Activated CD4-positive, alpha-beta T cell treated with anti-CD3 and anti-CD28 coated beads, Interleukin-10, Interleukin-2, amounts not matched to agents 100 ng/mL and 50 ng/mL, durations not matched to agents 16 hours and 8 hours (primary cell): ENCODE measurements at places on chromosomes 12 and 14.

GRCh38 chr12:55067701-55068100 lies 47.9 kb downstream of the NEUROD4 start:
- no peak for DNase-seq

DNA sequence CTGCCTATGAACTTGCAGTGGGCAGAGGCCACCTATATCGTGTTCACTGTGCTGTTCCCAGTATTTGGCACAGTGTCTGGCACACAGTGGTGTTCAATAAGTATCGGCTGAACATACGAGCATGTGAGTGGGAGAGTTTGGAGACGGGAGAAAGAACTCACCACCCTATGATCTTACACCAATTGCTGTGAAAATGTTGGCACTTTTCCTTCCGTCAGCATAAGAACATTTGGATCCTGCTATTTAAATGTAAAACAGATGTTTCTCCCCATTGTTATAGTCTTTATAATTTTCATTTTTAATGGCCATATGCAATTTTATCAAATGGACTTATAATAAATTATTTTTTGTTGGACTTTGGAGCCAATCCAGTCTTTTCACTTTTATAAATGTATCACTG lies 144.4 kb downstream of the EFCAB11 start:
- no peak for DNase-seq

GRCh38 chr12:53221203-53222080 lies 10.6 kb downstream of the RARG start:
- peak; percentile 64 for DNase-seq

- DNase-seq = peak; percentile 9
Observed at GRCh38 chr12:120361506-120362208, 7.3 kb downstream of the MSI1 start.

DNA sequence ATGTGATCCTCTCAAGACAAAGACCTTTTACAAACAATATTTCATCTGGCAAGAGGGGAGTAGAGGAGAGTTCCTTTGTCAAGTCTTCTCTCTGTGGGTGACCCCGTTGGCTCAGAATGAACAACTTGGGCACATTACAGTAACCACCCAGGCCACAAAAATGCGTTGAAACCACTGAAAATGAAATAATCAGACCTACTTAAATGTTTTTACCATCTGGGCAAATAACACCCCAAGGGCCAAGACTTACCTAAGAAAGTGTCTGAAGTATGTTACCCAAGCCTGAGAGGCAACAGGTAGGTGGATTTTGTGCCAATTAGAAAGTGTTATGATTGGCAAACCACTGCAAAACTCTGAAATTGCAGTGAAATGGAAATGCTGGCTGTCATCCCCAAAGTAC lies 1.3 kb downstream of the TC2N start:
- DNase-seq = peak; percentile 82

GRCh38 chr12:80313209-80313608 lies 130.8 kb upstream of the PTPRQ start:
- DNase-seq = no peak

DNA sequence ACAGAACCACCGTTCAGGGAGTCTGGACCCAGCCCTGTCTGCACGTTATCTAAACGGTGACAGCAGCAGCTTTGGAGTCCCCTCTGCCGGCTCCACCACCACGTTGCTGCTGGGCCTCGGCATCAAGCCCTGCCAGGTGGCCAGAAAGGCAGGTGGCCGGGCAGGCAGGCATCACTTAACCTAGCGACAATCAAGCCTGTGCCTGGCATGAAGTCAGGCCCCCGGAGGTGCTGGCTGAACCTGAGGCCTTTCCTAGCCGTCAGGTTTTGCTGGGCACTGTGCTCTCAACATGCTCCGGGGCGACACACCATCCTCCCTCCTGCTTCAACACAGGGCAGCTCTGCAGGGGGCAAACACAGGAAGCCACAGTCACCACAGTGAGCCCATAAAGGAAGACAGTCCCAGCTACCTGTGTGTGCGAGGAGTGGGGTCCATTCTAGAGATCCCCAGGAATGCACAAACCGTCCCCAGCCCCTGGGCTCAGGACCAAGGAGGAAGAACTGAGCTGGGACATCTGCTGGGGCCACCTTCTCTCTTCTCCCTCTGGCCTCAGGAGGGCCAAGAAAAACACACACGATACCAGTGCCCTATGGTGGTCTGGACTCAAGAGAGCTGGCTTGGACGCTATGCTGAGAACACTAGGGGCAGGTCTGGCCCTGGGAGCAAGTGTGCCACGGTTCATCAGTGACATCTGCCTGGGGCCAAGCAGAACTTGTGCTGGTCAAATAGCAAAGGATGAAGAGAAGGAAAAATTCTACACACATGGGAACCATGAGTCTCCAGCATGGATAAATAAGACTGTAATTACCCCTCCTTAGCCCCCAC lies 44.7 kb downstream of the CCDC88C start:
- peak; percentile 70 for DNase-seq

- DNase-seq = no peak
Observed at GRCh38 chr12:54555670-54556257, 6.4 kb downstream of the PDE1B start.

GRCh38 chr12:19757317-19757877 lies 318.1 kb downstream of the AEBP2 start:
- peak; percentile 43 for DNase-seq

- DNase-seq = peak; percentile 77
Observed at GRCh38 chr14:24058260-24058950, 6.6 kb downstream of the CARMIL3 start.

DNA sequence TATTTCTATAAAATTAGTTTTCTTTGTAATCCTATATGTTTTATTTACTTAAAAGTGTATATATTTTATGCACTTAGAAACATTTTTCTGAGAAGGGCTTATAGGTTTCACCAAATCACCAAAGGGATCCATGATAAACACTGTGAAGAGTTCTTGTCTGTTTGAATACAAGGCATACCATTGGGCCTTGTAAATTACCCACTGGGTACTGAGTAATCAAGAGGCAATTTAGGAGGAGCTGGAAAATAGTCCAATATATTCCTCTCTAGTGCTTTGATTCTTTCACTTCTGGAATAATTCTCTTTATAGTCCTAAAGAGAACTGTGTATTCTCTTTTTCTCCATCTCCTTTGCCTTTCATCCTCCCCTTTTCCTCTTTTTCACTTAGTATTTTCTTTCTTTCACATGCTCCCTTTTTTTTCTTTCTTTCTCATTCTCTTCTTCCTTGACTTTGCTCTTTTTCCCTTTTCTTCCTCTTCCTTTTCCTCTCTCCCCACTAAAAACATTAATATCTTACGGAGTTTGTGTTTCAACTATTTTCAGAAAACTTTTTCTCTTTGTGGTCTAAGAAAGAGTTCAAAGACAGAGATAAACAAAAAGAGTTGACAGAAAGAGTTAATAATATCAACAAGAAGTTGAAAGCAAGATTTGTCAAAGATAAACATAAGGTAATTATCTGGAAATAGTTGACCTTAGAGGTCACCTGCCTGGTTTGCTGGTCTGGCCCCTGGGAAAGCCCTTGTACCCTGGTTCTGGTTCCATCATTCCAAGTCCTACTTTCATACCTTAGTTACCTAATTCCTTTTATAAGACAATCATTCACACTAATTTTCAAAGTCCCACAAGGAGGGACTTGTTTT lies 435.3 kb downstream of the RAD51B start:
- no peak for DNase-seq
